Ascending aorta (tissue), 2 donors: ENCODE measurements at places on chromosomes 16 and 17.

- no peak for DNase-seq
Measured at GRCh38 chr17:48374650-48375230, 55.3 kb downstream of the SKAP1 start.

GRCh38 chr16:69182730-69183416 lies 4.1 kb upstream of the SNTB2 start:
- no peak for DNase-seq

- no peak for DNase-seq
Measured at GRCh38 chr17:4974115-4974670, 6.6 kb upstream of the SPAG7 start.

GRCh38 chr16:50441486-50442157 lies 72.8 kb upstream of the BRD7 start:
- DNase-seq, result no peak

DNA sequence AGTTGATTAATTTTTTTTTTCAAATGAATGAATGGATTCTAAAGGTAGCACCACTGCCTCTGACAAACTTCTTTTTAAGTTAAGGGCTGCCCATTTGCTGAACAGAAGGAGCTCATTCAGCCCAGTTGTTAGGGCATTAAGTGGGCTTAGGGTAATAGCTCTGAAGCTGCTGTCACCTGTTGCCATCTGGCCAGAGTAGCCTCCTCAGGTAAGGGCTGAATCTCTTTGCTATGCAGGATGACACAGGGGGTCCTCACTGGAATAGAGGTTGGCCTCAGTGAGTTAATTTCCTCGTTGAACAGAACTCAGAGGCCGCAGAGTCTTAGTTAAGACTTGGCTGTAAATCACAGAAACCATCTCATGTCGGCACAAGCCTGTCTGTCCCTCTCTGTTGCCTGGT lies 232.8 kb downstream of the CCDC182 start:
- no peak for DNase-seq

DNA sequence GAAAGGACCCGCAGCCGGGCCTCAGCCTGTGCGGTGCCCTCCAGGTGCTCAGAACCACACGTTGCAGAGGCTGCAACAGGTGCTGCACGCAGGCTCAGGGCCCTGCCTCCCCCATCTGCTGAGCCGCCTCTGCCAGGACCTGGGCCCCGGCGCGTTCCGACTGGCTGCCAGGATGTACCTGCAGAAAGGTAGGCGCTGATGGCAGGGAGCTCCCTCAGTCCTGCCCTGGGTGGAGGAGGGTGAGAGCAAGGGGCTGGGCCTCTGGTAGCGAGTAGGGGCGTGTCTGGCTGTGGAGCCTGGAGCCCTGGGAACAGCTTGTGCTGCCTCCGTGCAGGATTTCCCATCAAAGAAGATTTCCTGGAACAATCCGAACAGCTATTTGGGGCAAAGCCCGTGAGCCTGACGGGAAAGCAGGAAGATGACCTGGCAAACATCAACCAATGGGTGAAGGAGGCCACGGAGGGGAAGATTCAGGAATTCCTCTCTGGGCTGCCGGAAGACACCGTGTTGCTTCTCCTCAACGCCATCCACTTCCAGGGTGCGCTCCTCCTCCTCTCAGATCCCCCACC lies 4.4 kb downstream of the SERPINF2 start:
- DNase-seq, result no peak

DNA sequence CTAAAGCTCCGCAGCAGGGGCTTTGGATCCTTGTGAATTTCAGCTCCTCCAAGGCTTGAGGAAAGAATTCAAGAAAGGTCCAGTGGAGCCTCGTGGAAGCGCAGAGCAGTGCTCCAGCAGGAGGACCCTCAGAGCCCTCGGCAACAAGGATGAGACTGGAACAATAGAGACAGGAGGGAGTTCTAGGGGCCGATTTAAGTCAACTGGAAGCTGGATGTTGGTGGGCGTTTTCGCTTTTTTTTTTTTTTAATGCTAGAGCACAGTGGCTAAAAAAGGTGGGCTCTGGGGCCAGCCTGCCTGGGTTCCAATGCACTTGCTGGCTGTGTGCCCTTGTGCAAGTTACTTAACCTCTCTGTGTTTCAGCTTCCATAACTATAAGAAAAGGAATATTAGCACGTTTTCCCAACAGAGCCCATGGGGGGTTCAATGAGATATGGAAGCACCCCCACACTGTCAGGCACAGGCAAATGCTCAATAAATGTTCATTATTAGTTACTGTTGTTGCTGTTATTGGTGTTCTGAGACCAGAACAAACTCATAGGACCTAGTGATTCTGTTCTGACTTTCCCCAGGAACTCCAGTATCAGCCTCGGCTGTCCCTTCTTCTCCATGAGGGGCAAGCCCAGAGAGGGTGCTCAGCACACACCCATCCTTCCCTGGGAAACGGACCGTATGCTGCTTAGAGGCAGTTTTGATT lies 5.3 kb upstream of the CBX8 start:
- no peak for DNase-seq

DNA sequence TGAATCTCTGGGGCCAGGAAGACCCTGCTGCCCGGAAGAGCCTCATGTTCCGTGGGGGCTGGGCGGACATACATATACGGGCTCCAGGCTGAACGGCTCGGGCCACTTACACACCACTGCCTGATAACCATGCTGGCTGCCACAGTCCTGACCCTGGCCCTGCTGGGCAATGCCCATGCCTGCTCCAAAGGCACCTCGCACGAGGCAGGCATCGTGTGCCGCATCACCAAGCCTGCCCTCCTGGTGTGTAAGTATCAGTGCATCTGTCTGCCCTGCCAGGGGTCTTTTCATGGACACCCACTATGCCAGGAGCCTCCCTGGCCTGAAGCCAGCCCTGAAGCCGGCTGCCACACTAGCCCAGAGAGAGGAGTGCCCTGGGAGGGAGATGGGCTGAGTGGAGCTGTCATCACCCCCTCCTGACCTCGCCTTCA lies at the start of gene CETP:
Gene CETP, plus strand, starts transcription at position 100 of the 431 bp plus-strand sequence. Its CDS starts 30 bp downstream, at position 130.
- DNase-seq, result no peak

GRCh38 chr17:34378664-34379101 lies 15.7 kb upstream of the CCL1 start:
- DNase-seq, result peak; percentile 63

- no peak for DNase-seq
Measured at GRCh38 chr16:12868169-12868568, 33.2 kb upstream of the SHISA9 start.
